Uterus (tissue), 4 donors: ENCODE measurements at places on chromosomes 2 and 18. TPM values are rescaled to one million over a fixed set of nuclear protein-coding genes. Genes with fewer than 3 reads are reported as not detected.

DNA sequence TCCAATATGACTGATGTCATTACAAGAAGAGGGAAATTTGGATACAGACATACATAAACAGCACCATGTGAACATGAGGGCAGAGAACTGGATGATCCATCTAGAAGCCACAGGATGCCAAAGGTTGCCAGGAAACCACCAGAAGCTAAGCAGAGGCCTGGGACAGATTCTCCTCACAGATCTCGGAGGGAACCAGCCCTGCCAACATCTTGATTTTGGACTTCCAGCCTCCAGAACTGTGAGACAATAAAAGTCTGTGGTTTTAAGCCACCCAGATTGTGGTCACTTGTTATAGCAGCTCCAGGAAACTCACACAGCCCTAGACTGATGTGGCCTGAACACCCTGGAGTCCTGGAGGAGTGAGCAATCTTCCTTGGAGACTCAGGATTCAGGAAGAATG is 351.6 kb downstream of the EIPR1 start:
- no peak overlapping the region for H3K4me3 ChIP-seq
- no peak overlapping the region for H3K27ac ChIP-seq
- H3K36me3 ChIP-seq, result no peaks in the 10 kb centered on the region
- no peak for DNase-seq
- H3K4me1 ChIP-seq, result no peaks in the 10 kb centered on the region
- no peaks in the 10 kb centered on the region for H3K27me3 ChIP-seq

DNA sequence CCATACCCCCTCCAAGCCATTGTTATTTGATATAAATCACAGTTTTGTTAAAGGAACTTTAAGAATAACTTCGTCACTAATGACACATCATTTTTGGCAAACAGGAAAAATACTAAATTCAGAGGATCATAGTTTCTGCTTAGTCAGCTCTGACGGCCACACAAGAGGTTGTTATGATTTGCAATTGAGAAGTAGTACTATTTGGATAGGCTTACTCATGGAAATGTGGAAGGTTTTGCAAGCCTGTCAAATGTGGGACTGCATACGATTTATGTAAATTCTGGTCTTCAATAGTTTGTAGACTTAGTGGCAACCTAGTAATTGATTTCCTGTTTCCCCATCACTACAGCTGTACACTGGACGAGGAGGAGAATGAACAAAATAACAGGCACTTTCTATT is 108.1 kb downstream of the ARHGEF33 start:
- no peaks in the 10 kb centered on the region for H3K4me1 ChIP-seq
- H3K27me3 ChIP-seq, result no peaks in the 10 kb centered on the region

Gene HOXD3
- total RNA-seq, result 25.1 TPM

Gene TNS1
- total RNA-seq, result 1,338 TPM

Gene GKN2
- total RNA-seq, result not detected
